Fibroblast of lung (primary cell): ENCODE measurements at places on chromosomes 7 and 10.

GRCh38 chr10:131082991-131083481 lies 228.5 kb downstream of the TCERG1L start:
- DNase-seq: no peak

DNA sequence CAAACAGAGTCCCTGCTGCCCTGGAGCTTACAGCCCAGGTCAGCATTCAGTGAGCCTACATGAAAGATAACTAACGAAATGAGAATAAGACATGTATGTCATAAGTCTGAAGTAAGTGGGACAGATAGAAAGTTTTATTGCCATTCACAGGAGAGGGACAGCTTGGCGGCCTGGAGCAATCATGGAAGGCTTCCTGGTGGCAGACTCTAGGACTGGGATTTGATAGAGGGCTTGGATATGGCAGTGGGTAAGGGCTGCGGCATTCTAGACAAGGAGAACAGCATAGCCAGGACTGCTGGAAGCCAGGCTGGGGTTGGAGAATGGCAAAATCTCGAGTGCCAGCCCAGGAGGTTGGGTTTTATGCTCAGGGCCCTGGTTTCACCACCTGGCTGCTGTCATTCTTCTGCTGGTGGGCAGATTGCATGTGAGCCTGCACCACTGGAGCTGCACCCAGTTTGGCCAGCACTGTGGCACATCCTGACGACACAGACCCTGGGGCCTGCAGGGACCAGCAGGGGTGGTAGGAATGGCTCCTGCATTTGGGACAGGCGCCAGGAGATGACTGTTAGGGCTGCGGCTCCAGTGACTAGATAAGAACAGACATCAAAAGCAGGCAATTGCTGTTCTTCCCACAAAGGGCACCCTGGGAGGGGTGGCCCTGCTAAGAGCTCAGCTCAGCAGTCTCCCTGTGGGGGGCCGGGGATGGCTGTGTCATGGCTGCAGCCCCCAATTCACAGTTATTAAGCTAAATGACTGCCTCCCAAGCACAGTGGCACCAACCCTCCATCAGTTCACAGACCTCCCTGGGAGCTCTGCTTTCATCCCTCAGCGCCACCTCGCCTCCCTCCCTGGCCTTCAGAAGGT lies 161.1 kb downstream of the RPS24 start:
- DNase-seq: no peak

- no peak for DNase-seq
Observed at GRCh38 chr10:113071446-113071845, 121.4 kb downstream of the TCF7L2 start.

DNA sequence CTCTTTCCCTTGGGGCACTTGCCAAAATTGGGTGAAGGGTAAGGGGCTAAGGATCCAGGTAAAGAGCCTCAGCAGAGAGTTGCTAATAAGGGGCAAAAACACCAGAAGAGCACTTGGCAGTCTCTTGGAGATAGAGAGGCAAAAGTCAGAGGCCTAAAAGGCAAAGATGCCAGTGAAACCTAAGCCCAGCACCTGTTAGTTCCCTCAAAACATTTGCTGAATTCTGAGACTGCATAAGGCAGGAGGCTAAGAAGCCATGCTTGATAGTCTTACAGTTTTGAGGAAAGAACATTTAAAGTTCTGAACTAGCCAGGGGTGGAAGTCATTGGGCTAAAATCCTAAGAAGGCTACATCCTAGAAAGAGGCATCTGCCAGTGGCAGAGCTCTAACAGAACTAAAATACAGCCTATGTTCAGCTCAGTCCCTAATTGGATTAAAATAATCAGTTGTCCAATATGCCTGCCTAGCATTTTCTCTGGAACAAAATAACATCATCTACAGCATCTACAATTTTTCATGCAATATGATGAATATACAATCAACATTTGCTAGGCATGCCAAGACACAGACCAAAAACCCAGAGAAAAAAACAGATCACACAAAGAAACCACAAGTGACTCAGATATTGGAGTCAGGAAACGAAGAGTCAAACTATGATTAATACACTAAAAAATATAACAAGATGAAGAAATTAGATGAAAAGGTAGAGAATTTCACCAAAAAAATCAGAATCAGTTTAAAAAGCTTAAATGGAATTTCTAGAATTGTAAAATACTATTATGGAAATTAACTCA lies 7.7 kb downstream of the HTR7 start:
- peak; percentile 53 for DNase-seq

DNA sequence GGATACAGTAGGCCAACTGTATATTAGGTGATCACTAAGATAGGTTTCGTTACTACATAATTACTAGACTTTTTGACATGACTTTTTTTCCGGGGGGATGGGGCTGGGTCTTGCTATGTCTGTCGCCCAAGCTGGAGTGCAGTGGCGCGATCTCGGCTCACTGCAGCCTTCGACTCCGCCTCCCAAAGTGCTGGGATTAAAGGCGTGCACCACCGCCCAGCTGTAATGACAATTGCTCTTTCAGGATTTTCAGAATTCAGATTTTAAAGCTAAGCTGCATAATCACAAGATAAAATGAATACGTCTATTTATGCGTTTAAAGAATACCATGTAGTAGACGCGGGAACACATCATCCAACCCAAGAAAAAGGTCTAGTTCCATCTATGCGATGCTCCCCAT lies 982 bp downstream of the IDI1 start:
- no peak for DNase-seq

- DNase-seq: no peak
Observed at GRCh38 chr7:21671859-21672258, 129.0 kb downstream of the DNAH11 start.

GRCh38 chr10:2933924-2934323 lies 133.4 kb upstream of the PFKP start:
- DNase-seq: no peak

DNA sequence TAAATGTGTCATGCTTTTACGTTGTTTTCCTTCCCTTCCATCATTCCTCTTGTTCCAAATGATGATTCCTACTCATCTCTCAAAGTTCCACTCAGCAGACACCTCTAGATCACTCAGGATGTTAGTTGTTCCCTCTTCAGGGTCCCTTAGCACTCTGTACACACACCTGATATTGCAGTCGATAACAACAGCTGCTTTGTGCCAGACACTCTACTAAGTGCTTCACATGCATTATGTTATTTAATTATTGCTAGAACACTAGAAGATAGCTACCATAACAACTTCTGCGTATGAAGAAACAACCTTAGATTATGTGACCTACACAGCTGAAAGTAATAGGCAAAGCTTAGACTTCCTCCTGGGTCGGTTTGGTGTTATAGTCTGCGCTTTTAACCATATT lies 29.6 kb downstream of the PCBD1 start:
- DNase-seq: no peak
